ENCODE measurements at places on chromosomes 12 and 14. TPM values are rescaled to one million over a fixed set of nuclear protein-coding genes. Genes with fewer than 3 reads are reported as not detected.

Gene MMP19
- 7.1 TPM for total RNA-seq

Gene PGAM5
- 27.1 TPM for total RNA-seq

Gene TIGAR
- total RNA-seq: 19.5 TPM

Gene OR6C2
- not detected for total RNA-seq

Gene SMIM41
- total RNA-seq: 2.0 TPM

Gene PDE3A
- 0.26 TPM for total RNA-seq

Gene GMFB
- 85.3 TPM for total RNA-seq

Gene SLCO1B3
- total RNA-seq: not detected

Gene NUP37
- total RNA-seq: 38.3 TPM

Gene TBC1D30
- 0.26 TPM for total RNA-seq

Gene ACVR1B
- total RNA-seq: 12.4 TPM

Measured in fibroblast of lung (primary cell).